Stimulated activated memory B cell treated with anti-CD40 and anti-IgM and Interleukin-4, amounts not matched to agents 10 μg/mL and 1 μg/mL and 100 μg/mL, for 72 hours (primary cell): ENCODE measurements at places on chromosomes 6 and 20.
A peak's percentile ranks its signal among the peaks of the same experiment; 100 is the strongest.

DNA sequence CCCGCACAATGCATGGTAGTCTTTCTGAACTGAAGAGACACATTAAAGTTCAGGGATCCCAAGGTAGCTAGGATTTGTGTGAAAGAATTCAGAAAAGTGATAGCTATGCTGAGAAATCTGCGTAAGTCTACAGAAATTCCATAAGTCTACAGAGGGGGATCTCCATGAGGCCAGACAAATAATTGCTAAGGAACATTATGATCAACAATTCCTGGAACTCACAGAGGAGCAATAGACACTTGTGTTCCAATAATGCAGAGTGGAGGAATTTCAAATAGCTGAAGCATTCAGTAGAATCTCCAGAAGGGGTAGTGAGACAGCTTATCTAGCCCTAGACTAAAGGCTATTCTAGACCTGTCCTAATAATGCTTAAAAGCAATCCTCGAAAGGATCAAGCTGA is 315.7 kb upstream of the ECI2 start:
- no peak for ATAC-seq

GRCh38 chr6:159594106-159594749 is 98.8 kb downstream of the SOD2 start:
- no peak for ATAC-seq

DNA sequence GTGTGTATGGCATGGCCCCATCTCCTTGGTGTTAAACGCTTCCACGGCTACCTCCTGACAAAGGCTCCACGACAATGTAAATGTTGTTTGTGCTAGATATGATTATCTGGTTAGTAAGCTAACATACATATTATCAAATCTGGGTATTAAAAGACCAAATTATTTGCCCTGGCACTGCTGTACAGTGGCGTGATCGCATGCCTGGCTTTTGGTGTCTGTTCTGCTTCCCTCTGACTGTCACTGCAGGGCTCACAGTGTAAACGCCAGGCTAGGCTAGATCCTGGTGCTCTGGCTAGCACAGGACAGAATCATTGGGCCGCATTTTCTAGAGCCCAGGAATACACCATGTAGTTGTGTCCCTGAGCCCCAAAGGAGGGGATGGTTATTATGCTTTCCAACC is 38.7 kb downstream of the CD164 start:
- no peak for ATAC-seq

DNA sequence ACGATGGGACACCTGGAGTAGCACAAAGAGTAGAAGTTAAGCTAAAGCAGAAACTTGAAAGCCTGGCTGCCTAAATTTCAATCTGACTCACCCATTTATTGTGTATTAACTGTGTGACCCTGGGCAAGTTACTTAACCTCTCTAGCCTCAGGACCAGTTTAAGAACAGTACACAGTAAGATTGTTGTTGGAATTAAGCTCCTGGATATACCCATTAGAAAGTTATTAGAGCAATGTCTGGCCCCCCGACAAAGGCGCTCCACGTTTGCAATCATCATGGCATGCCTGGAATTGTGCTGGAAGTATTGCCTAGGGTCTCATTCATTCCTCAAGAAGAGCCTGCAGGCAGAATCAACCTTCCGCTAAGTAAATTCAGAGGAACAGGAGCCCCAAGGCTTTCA is 1.4 kb downstream of the SDC4 start:
- no peak for ATAC-seq

- peak; percentile 82 for ATAC-seq
Observed at GRCh38 chr20:51424270-51425117, 118.0 kb downstream of the NFATC2 start.

DNA sequence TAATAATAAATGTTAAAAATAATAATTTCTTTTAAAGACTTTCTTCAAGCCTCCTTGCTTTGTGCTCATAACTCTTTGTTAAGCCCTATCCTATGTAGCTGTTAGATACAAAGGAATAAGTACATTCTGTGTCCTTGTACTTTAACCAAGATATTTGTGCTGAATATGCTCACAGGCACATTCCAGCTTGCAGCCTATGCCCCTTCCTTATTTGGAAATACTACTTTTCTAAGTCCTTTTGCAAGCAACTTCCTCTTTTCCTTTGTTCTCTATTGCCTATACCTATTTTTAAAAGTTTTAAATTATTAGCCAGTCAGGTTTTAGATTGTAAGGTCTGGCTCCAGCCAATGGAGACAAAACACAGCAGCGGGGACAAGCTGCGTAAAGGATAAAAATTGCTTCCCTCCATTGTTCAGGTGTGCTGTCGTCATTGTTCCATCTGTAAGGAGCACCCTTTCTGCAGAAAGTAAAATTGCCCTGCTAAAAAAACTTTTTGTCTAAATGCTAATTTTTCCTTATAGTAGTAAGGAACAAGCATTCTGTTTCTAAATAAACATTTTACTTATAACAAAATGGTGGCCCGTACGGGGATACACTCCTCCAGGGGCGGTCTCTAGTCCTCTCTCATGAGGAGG is 80.2 kb downstream of the SYTL3 start:
- no peak for ATAC-seq

DNA sequence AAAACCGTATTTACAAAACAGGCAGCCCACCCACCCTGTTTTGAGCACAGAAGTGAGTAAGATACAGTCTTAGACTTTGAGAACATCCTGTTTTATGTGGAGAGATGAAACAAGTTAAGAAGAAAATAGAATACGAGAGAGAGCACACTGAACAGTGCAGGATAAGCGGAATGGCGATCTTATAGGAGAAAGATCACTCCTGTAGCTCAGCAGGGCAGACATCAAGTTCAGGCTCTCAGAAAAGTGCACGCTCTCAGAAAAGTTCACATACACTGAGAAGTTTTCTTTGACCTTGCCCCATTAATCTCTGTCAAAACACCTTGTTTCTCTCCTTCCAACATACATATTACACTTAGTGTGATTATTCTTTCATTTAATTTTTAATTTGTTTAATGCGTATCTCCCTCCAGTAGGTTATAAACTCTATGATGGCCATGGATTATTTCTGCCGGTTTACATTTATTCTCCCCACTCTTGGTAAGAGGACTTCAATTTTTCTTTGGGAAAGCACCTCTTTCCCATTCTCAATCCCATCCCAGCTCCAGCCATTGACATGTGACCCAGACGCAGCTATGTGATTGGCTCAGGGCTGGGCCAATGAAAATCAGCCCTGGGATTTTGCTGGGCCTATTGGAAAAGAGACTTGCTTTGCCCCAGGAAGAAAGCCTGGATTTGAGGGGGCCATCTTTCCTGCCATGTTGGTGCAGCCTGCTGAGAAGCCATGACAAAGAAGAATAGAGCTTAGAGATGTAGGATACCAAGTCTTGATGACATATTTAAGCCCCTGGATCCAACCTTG is 16.2 kb downstream of the KCNB1 start:
- no peak for ATAC-seq

DNA sequence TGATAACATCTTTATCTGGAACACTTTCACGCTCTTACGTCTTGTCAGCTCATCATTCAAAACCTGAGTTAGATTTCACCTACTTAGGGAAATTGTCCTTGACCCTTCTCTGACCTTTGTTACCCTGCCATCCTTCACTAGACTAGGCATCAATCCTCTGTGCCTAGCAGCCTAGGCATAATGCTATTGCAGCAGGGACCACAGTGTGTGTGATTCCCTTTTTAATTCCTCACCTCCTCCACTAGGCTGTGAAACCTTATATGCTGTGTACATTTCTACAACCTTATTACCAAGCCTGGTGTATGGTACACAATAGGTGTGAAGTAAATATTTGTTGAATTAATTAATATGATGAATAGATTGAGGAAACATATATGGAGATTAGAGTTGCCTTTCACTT is 66.7 kb upstream of the DEFB112 start:
- no peak for ATAC-seq

DNA sequence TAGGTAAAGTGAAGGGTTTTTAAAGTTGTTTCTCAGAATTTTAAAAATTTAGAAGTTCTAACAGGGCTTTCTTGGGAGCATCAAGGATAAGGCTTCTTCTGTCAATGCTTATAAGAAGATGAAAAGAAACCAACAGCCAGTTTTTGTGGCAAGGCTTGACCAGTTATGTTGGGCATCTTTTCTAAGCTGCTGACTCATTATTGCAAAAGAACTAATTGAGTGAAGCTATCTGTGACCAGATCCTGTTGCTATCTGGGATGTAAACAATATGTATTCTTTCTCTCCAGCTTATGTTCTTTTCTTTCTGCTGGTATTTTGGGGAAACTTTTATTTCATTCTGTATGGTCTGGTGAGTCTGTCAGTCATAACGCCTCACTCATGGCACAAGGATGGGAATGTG is 643.8 kb downstream of the HDGFL1 start:
- ATAC-seq: no peak

- no peak for ATAC-seq
Observed at GRCh38 chr6:140671926-140672325, 1297.5 kb upstream of the CITED2 start.

DNA sequence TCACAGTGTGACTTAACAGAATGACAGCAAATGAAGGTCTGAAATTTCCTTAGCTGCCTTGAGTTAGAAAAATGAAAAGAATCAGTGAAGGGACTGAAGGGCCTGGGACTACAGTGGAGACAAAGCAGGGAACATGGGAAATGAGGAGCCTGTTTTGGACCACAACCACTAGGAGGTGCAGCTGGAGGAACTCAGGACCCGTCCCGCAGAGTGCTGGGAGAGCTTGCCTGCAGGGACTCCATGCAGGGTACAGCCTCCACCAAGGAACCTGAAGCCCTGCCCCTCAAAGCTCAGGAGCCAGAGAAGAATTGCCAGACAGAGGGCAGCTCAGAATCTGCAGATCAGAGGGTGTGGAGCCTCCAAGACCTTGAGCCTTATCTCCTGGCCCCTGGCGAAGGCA is 50.7 kb downstream of the LRFN2 start:
- ATAC-seq: no peak

GRCh38 chr6:130671119-130671518 is 156.1 kb upstream of the SMLR1 start:
- no peak for ATAC-seq

DNA sequence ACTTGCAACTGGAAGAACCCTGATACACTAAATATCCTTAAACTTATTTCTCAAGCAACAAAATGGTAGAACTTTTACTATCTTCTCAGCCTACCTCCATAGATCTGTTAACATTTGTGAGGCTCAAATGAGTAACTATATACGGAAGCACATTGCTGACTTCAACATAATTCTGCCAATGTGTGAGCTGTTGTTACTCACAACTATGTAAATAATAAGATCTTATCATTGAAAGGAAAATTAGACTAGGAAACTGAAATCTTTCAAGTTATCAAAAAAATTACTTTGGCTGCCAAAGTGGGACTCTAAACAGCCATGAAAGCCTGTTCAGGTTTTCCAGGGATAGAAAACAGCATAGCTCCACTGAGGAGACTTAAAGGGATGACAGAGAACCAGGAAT is 40.2 kb upstream of the TASP1 start:
- ATAC-seq: no peak
